ENCODE measurements at places on chromosomes 11 and 22. TPM values are rescaled to one million over a fixed set of nuclear protein-coding genes. Genes with fewer than 3 reads are reported as not detected.
A peak's percentile ranks its signal among the peaks of the same experiment; 100 is the strongest.

OR5B21 gene
- total RNA-seq = 0.94 TPM

ENTHD1 gene
- 0.26 TPM for total RNA-seq

TRPC6 gene
- total RNA-seq = not detected

GRCh38 chr11:112017538-112017937 is 7.7 kb upstream of the DLAT start:
- no peak overlapping the region for H3K4me3 ChIP-seq
- no peak for DNase-seq
- no peaks in the 10 kb centered on the region for H3K36me3 ChIP-seq
- no peaks in the 10 kb centered on the region for H3K4me1 ChIP-seq

DNA sequence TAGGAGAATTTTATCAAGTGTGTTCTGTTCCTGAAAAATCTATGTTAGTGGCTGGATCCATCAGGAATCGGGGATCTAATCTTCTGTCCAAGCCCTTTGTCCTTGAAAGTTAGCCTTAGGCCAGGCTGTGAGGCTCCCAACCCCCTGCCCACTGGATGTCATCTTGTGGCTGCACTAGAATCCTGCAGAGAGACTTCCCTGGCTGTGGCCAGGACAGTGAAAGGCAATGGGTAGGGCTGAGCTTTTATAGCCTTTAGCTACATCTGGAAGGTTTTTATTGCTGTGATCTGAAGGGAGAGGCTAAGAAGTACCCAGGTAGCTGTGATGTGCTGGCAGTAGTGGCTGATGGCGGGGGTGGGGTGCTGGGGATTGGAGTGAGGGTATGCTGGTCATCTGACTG is 2.1 kb downstream of the OAF start:
- peaks cover 3% of the 10 kb centered on the region for H3K27me3 ChIP-seq
- H3K4me3 ChIP-seq = no peak overlapping the region
- DNase-seq = no peak
- peaks cover 32% of the 10 kb centered on the region for H3K4me1 ChIP-seq

- H3K4me1 ChIP-seq = no peaks in the 10 kb centered on the region
- H3K27me3 ChIP-seq = no peaks in the 10 kb centered on the region
- no peaks in the 10 kb centered on the region for H3K36me3 ChIP-seq
- H3K27ac ChIP-seq = no peak overlapping the region
- H3K4me3 ChIP-seq = no peak overlapping the region
- no peak for DNase-seq
These were observed 808.0 kb upstream of the LUZP2 start for GRCh38 chr11:23688835-23689234.

DNA sequence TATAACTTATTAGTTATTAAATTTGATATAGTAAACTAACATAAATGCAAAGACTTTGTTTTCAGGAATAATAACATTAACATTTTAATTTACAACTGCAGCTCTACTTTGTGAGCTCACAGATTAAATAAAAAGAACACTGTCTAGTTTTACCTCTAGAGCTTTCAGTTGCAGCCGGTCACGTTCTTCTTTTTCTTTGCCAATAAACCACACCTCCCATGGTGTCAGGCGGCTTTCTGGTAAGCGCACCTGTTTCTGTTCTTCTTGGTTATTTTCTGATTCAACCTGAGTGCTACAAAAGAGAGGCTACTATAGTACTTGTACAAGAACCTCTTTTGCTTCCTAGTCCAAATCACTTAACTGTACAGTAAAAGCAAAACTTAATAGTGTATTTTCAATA is 5.8 kb downstream of the CCDC34 start:
- H3K27ac ChIP-seq = no peak overlapping the region
- H3K27me3 ChIP-seq = no peaks in the 10 kb centered on the region
- DNase-seq = no peak
- no peaks in the 10 kb centered on the region for H3K36me3 ChIP-seq
- no peak overlapping the region for H3K4me3 ChIP-seq

DNA sequence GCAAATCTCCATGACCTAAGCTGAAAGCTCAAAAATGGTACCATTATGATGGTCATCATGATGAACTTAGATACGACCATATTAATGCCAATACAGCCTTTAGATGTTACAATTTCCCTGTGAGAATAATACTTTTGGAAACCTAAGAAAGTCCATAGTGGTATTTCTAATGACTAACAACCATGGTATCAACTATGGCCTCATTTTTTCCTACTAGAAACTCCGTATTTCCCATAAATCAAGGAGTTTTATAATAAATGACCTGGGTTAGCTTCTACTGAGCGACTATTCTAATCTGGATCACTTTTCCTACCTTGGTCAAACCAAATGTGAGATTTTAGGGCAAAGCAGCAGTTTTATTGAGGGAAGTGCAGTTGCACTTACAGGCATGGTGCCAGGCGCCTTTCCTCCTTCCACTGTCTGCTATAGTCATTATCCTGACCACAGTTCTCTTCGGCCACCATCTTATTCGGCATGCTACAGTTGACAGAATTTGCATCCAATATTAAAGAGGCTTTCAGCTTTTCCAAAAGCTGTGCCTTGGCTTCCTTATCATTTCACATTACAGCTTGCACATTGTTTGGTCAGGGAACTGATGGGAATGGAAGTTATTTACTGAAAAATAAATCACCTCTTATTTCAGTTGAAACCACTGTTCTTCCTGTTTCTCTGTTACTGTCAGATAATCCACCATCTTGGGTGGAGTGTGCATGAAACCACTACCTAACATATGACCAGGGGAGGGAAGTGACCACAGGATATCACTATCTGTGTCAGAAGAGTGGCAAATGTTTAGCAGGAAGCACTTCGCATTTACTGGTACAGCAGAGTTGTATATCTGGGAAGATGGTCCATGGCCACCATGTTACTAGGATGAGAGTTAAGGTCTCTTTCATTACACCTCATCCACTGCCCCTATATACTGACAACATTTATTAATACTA is 74.5 kb upstream of the PICALM start:
- no peaks in the 10 kb centered on the region for H3K27me3 ChIP-seq
- peaks cover 70% of the 10 kb centered on the region for H3K4me1 ChIP-seq
- no peak for DNase-seq
- H3K4me3 ChIP-seq = peak overlapping the region; percentile 68
- peak overlapping the region; percentile 80 for H3K27ac ChIP-seq
- no peaks in the 10 kb centered on the region for H3K36me3 ChIP-seq

DNA sequence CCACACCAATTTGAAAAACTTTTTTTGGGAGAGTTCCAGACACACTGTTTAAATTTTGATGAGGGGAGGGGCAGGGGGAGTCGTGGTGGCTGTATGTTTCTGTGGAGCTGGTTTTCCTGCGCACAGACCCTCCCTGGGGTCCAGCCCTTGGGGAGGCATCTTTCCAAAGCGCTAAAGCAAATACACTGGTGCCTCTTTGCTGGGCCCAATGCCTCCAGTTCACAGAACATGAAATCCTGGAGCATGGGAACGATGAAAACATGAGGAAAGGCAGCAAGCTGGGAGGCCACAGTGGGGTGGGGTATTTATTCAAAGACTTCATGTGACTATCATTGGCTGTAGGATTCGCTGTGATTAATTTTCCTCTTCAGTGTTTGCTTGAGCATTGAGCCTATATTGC is 135.3 kb downstream of the CCDC34 start:
- H3K4me1 ChIP-seq = no peaks in the 10 kb centered on the region
- H3K4me3 ChIP-seq = no peak overlapping the region
- no peak for DNase-seq
- peaks cover 3% of the 10 kb centered on the region for H3K27me3 ChIP-seq
- no peaks in the 10 kb centered on the region for H3K36me3 ChIP-seq

DNA sequence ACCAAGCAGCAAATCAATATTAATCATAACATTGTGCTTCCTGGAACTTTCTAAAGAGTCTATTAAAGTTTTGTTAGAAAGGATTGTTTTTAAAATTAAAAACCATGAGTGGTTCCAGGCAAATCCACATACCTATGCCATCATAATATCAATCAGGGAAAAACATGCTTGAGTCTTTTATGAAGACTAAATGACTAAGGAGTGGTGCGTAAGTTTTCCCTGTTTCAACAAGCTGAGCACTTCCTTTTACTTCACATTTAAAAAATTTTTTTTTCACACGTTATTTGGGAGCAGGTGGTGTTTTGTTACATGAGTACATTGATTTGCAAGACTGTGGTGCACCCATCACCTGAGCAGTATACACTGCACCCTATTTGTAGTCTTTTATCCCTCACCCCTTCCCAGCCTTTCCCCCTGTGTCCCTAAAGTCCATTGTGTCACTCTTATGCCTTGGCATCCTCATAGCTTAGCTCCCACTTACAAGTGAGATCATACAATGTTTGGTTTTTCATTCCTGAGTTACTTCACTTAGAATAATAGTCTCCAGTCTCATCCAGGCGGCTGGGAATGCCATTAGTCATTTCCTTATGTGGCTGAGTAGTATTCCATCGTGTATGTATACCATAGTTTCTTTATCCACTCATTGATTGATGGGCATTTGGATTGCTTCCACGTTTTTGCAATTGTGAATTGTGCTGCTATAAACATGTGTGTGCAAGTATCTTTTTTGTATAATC is 1190.3 kb upstream of the RAG2 start:
- H3K27me3 ChIP-seq = no peaks in the 10 kb centered on the region
- H3K36me3 ChIP-seq = no peaks in the 10 kb centered on the region

GRCh38 chr22:30249049-30250038 is 2.8 kb upstream of the LIF start:
- DNase-seq = no peak
- H3K4me1 ChIP-seq = peaks cover 26% of the 10 kb centered on the region
- H3K4me3 ChIP-seq = no peak overlapping the region
- no peak overlapping the region for H3K27ac ChIP-seq
- no peaks in the 10 kb centered on the region for H3K36me3 ChIP-seq

Measured in naive thymus-derived CD8-positive, alpha-beta T cell (primary cell).